ENCODE measurements at places on chromosomes 4 and X.
A peak's percentile ranks its signal among the peaks of the same experiment; 100 is the strongest.

DNA sequence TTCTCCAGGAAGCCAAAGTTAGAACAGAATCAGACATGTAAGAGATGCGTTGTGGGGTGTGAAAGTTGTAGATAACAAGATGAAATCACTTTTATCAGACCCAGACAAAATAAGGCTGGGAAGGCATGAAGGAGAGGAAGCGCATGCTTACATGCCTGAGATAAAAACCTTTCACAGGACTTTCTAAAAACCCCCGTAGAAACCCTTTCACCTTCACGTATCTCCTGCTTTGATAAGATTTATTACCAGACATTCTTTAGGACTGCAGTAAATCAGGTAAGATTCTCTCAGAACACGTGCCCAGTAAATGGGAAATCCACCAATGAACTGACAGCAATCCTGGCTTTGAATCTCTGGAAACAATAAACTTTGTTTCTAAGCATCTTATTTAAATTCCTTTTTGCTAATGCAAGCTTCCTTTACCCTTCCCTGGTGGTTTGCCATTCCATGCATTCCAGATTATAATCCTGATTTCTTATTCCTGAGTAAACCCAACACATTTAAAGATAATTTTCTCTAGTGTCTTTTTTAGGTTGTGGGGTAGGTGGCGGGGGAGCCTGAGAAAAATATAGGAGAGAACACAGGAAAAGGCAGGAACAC, 254.6 kb upstream of the LDB2 start:
- no peak for DNase-seq

DNA sequence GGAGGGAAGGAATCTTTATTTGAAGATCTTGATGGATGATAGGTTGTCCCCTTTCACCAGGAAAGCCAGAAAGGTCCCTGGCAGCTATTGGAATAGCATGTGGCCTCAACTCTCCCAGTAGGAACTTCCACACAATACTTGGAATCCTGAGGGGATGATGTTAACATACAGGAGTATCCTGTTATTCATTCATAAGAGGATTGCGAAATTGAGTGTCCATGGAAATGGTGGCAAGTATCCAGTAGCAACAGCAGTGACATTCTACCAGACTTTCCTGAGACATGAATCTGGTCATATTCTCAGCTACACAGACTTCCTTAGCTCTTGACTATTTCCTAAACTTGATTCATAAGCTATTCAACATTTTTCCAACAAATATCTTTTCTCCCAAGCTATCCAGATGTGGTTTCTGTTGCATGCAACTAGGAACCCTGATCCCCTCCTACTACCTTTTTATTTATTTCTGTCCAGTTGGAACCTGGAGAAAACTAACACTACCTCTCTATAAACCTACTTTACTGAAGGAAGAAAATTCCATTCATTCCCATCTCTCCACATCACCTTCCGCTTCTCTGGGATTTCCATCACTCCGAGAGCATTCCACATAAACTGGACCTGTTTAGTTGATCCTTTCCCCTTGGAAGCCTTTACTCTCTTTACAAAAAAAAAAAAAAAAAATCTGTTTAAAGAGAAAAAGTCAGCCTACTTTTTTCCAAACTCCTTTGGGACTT, 101.8 kb downstream of the ANXA5 start:
- DNase-seq: no peak

DNA sequence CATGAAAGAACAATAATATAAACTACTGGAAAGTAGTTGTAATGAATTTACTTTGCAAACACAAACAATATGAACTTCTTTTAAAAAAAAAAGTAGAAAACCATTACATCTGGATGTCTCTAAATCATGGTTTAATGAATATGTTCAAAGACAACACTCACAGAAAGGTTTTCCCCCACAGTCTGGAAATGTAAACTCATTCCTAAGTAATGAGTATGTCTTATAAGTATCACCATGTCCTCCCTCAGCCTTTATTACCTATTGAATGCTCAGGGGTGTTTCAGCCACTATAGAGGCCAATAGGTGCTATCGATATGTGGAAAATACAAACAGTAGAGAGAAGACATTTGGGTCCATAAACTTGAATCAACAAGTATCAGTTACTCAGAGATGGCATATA, 186.7 kb downstream of the PALLD start:
- no peak for DNase-seq

DNA sequence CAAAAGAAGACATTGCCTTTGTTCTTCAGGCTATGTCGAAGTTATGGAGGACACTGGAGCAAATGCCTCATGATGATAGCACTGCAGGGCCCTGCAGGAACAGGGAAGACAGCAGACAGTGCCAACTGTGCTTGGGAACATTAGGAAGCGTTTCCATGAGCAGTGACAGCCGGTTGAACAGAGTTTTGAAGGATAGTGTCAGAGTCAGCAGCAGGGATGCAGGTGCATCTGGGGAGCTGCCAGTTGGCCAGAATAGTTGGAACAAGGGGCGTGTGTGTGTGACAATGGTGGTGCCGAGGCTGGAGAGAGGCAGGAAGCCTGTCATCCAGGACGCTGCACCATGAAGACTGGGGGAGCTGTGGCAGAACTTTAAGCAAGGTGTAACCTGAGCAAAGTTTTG, 88.6 kb downstream of the SHROOM3 start:
- DNase-seq: no peak

- peak; percentile 15 for DNase-seq
Measured at GRCh38 chr4:145808021-145808650, 128.2 kb downstream of the C4orf51 start.

DNA sequence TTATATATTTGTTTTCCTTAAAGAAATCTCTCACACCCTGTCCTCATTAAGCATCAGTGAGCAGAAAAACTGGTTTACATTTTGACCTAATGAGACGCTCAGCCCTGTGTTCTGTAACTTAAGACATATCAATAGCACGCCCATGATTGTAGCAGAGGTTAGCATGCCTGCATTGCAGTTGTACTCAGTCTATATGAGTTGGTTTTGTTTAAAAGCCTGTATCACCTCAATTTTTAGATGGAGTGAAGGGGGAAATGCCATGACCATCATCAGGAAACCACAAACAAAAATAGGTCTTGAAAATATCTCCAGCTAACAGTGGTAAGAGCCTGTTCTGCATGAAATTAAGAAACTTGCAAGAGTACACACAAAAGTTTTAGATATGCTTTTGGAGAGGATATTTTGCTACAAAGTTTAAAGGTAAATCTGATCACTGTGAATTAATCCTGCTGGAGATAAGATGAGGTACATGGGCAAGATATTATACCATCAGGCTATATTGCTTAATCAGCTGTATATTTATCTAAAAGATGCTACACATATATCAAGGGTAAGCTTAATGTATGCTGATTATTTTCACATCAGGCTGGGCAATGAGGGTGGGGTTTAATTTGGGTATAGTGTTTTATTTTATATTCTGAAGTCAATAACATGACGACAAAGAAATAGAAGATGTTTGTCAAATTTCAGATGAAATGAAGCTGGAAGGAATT, 13.1 kb upstream of the COQ2 start:
- no peak for DNase-seq

GRCh38 chr4:86302251-86302650, 57.6 kb downstream of the MAPK10 start:
- DNase-seq: no peak

- no peak for DNase-seq
Measured at GRCh38 chrX:72003811-72004750, 93.4 kb downstream of the NHSL2 start.

DNA sequence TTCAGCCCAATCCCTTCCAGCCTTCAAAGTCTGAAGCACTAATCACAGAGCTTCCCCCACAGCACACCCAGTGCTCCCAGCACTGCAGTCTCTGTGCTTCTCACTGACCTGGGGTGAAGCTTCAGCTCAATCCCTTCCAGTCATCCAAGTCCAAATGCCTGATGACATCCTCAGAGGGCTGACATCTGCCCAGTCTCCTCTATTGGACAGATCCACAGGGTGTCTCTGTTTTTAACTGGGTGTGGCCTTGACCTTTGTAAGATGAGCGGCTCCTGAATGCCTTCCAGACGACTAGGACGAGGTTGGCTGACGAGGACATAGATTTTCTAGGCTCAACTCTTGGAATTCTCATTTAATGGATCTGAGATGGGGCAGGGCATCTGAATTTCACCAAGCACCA, 7.6 kb upstream of the SLC2A9 start:
- DNase-seq: no peak

DNA sequence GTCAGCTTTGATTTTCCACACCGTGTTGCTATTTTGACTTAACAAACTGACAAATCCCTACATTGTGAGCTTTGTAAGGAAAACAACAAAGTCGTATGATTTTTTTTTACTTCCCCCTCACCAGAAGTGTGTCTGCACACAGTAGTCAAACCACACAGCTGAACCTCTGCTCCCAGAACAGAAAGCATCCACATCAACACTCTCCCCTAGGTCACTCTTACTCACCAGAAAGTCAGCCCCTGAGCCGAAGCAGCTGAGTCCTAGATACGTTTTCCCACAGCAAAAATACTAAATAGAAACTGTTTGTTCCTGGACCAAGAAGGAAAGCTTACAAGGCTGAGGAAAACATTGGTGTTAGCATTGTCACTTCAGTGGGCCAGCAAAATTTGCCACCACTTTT, 305.7 kb downstream of the DHX15 start:
- no peak for DNase-seq

GRCh38 chr4:166924424-166924823, 309.9 kb downstream of the SPOCK3 start:
- no peak for DNase-seq

DNA sequence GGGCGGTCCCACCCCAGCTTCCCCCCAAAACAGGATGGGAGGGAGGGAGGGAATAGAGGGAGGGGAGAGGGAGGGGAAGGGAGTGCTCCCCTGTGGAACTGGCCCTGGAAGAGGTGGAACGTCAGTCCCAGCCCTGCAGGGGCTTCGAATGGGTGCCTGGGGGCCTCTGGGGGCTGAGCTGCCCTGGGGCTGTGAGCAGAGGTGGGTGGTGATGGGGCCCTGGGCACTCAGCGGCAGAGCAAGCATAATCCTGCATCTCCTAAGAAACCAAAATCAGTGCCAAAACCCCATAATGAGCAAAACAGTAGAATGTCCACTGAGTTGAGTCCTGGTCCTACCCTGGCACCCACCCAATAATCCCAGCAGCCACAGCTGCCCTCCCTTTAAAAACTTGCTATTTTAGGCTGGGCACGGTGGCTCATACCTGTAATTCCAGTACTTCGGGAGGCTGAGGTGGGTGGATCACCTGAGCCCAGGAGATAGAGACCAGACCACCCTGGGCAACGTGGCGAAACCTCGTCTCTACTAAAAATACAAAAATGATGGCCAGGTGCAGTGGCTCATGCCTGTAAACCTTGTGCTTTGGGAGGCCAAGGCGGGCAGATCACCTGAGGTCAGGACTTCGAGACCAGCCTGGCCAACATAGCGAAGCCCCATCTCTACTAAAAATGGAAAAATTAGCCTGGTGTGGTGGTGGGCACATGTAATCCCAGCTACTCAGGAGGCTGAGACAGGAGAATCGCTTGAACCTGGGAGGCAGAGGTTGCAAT, 11.1 kb downstream of the DOK7 start:
- DNase-seq: no peak

- no peak for DNase-seq
Measured at GRCh38 chr4:139535228-139535870, 20.7 kb downstream of the SETD7 start.

GRCh38 chr4:159174645-159175084, 71.8 kb downstream of the RAPGEF2 start:
- no peak for DNase-seq

- no peak for DNase-seq
Measured at GRCh38 chrX:95945528-95945927, 739.1 kb upstream of the DIAPH2 start.

GRCh38 chrX:1466232-1466661, 13.5 kb upstream of the ASMTL start:
- no peak for DNase-seq

DNA sequence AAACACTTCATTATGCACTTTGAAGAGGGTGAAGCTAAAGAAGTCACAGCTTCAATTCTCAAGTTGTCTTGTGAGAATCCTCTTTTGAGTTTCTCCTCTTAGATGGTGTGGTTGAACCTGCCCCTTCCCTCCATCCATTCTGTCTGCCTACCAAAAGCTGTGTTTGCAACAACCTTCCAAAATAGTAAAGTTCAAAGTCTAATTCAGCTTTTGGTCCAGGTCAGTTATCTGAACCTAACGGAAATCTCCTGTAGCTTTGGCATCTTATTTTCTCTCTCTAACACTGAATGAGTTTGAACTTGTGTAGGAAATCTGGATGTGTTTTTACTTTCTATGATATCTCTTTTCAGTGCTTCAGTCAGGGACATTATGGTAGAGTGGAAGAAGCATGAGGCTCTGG, 201.7 kb upstream of the AR start:
- DNase-seq: no peak
